Adrenal gland (tissue), 19 donors: ENCODE measurements at places on chromosomes 11 and 22.

GRCh38 chr11:115201111-115201792, 303.0 kb downstream of the CADM1 start:
- DNase-seq = no peak

GRCh38 chr11:68469642-68470041, 9.1 kb downstream of the PPP6R3 start:
- no peak for DNase-seq

- DNase-seq = no peak
These were observed 30.1 kb downstream of the SWAP70 start for GRCh38 chr11:9693801-9694553.

DNA sequence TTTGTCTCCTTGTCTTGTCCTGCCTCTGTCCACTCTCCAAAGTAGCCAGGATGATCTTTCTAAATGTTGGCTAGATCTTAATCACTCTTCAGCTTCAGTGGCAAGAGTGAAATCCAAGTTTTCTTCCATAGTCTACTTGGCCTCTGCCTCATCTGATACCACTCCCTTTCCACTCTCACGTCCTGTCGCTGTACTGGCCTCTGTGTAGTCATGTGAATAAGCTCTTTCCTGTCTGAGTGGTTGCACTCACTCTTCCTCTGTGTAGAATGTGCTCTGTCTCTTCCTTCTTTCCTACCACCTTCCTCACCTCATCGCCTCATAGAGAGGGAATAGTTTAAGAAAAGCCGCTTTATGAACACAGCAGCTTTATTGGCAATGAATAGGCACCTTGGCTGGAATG, 86.5 kb downstream of the WNT11 start:
- DNase-seq = no peak
